ENCODE measurements at places on chromosomes 3 and 15. TPM values are rescaled to one million over a fixed set of nuclear protein-coding genes. Genes with fewer than 3 reads are reported as not detected.
A peak's percentile ranks its signal among the peaks of the same experiment; 100 is the strongest.

DNA sequence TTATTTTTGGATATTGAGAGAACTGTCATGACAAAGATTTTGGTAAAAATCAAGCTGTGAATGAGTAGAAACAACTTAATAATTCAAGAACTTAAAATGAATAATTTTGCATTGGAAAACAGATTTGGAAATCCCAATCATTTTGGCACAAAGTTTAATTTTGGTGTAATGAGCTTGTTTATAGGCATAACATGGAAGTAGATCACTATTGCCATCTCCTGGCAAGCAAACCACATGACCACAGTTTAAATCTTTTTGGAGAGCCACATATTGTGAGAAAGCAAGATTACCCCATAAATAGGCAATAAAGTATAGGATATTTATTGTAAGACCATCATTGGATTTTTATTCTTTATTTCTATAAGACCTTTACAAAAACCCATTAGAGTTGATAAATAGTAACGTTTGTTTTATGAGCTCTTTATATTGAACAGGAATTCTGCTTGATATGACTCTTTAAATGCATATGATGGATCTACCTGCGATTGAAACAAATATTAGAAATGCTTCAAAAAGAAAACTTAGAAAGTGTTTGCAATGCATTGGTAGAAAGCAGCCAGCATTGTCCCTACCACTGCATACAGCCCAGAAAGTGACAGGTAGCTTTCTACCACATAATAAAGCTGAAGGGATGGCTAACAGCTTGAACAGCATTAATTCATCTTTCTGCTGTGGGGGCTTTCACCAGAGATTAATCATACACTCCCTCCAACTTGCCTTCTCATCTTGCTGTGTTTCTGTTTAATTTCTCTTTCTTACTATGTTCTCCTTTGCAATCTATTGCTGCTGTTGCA, 766.8 kb downstream of the TBL1XR1 start:
- H3K4me1 ChIP-seq: peaks cover 28% of the 10 kb centered on the region
- peak; percentile 68 for DNase-seq
- no peak overlapping the region for H3K4me3 ChIP-seq
- no peaks in the 10 kb centered on the region for H3K27me3 ChIP-seq
- no peak overlapping the region for H3K27ac ChIP-seq

- H3K4me3 ChIP-seq: no peak overlapping the region
- H3K36me3 ChIP-seq: no peaks in the 10 kb centered on the region
- no peaks in the 10 kb centered on the region for H3K27me3 ChIP-seq
These were observed 151.6 kb upstream of the CTDSPL start for GRCh38 chr3:37709946-37710640.

GRCh38 chr3:50226888-50227389, 9.1 kb upstream of the GNAI2 start:
- H3K4me3 ChIP-seq: peak overlapping the region; percentile 90
- H3K27ac ChIP-seq: no peak overlapping the region
- H3K4me1 ChIP-seq: peaks cover 16% of the 10 kb centered on the region
- peaks cover 4% of the 10 kb centered on the region for H3K27me3 ChIP-seq
- no peak for DNase-seq
- H3K36me3 ChIP-seq: no peaks in the 10 kb centered on the region

DNA sequence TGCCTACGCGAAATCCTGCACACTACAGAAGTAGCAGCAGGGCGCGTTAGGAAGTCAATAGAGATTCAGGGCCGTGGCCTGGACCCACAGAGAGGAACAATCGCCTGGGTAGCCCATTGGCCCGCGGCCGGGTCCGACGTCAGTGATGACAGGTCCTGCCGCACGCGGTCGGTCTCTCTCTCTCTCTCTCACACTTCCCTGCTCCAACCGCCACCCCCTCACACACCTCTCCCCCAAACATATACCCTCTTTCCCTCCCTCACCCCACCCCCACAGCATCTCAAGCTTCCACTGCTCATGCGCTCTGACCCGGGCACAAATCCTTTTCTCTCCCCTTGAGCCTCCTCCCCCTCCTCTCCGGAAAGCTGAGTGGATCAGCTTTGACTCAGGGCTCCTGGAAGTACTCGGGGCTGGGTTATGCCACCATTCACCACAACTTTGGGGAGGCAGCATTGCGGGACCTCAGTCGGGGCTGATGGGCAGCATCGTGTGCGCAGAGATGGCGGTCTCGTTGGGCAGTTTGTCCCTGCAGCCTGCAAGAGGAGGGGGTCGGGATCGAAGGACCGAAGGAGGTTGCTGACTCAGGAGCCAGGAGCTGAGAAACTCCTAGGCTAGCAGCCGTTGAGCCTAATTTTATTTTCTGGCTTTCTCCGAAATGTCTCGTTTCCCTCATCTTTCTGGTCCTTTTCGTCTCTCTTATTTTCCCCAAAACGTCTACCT, 9.0 kb downstream of the ZIC4 start:
- no peaks in the 10 kb centered on the region for H3K36me3 ChIP-seq
- H3K4me3 ChIP-seq: peak overlapping the region; percentile 81
- H3K27ac ChIP-seq: no peak overlapping the region
- peaks cover 71% of the 10 kb centered on the region for H3K4me1 ChIP-seq
- DNase-seq: peak; percentile 94

GRCh38 chr3:139202226-139202958, 141.4 kb upstream of the MRPS22 start:
- H3K4me1 ChIP-seq: no peaks in the 10 kb centered on the region
- H3K27me3 ChIP-seq: no peaks in the 10 kb centered on the region
- no peaks in the 10 kb centered on the region for H3K36me3 ChIP-seq
- no peak overlapping the region for H3K27ac ChIP-seq
- peak; percentile 85 for DNase-seq

GRCh38 chr15:69809421-69809820, 288.3 kb downstream of the TLE3 start:
- H3K4me3 ChIP-seq: no peak overlapping the region
- H3K27ac ChIP-seq: no peak overlapping the region
- H3K36me3 ChIP-seq: no peaks in the 10 kb centered on the region
- H3K4me1 ChIP-seq: peaks cover 5% of the 10 kb centered on the region
- H3K27me3 ChIP-seq: no peaks in the 10 kb centered on the region
- no peak for DNase-seq

DNA sequence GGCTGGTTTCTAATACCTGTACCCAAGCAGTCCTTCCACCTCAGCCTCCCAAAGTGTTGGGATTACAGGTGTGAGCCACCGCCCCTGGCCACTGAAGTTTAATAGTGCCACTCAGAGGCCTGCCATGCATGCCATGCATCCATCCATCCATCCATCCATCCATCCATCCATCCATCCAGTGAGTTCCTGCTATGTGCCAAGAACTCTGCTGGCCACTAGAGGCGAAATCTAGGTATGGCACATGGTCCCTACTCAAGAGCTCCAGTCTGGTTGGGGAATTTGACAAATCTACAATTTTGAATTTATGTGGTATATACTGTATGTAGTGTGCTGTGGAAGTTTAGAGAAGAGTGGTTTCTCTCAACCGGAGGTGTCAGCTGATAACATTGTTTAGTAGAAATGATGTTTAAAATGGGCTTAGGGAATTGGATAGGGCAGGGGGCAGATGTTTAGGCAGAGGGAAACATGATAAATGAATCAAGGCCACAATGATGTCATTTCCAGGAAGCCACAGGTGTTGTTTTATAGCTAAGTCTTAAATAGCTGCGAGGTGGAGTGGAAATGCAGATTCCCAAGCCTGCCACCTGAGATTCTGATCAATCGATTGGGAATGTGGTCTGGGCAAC, 384.4 kb upstream of the C2CD4B start:
- H3K4me3 ChIP-seq: no peak overlapping the region
- DNase-seq: peak; percentile 64
- H3K27ac ChIP-seq: no peak overlapping the region
- no peaks in the 10 kb centered on the region for H3K36me3 ChIP-seq

DNA sequence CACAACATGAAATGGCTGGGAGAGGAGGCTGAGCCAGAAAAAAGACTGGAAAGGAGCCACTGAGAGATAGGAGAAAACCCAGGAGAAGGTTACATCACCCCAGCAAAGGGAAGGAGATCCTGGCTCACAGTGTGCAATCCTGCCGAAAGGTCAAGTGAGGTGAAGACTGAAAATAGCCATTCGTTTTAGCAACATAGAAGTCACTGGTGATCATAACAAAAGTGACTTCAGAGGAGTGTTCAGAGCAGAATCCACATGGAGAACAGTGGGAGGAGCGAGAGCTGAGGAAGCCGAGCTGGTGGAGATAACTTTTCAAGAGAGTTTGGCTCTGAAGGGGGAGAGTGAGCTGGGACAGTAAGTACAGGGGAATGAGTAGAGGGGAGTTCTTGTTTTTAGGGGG, 5.4 kb upstream of the HEG1 start:
- peaks cover 26% of the 10 kb centered on the region for H3K27me3 ChIP-seq
- no peak for DNase-seq
- H3K4me1 ChIP-seq: peaks cover 14% of the 10 kb centered on the region

- no peak overlapping the region for H3K27ac ChIP-seq
- H3K4me3 ChIP-seq: peak overlapping the region; percentile 65
- DNase-seq: peak; percentile 30
These were observed 481 bp downstream of the MASP1 start for GRCh38 chr3:187291001-187291511.

DNA sequence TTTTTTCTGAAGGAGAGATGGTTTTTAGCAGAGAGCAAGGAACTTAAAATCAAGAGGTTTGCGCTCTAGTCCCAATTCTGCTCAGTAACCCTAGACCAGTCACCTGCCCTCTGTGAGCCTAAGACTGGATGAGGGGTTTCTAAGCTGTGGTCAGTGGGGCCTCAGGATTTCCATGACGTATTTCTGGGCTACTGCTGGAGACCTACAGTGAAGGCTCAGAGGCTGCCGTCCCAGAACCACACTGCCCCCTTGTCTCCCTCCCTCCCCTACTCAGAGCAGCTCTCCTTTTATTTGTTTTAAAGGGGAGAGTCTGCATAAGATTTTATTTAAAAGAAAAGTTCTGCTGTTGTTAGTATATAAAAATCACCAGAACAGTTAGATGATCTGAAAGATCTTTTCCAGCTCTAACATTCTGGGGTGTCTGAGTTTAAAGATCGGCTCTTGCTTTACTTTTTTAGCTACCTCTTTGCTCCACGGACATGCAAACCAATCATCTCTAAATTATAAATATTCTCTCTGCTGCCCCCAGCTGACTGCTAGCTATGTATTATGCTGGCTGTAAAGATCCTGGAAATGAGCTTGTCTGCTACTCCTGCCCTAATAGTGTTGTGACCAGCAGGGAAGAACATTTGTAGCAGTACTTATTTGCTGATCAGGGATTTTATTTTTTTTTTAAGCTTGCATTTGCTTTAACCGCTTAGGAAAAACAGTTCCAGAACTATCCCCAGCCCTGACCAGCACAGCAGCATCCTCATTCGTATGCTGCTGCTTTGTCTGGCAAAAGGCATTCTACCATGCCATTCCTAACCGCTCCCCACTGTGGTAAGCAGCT, 28.6 kb upstream of the NDUFB4 start:
- peak; percentile 59 for DNase-seq
- H3K4me3 ChIP-seq: no peak overlapping the region
- no peaks in the 10 kb centered on the region for H3K36me3 ChIP-seq

- no peak for DNase-seq
- H3K27me3 ChIP-seq: no peaks in the 10 kb centered on the region
- H3K4me3 ChIP-seq: no peak overlapping the region
- H3K36me3 ChIP-seq: no peaks in the 10 kb centered on the region
- peaks cover 15% of the 10 kb centered on the region for H3K4me1 ChIP-seq
- no peak overlapping the region for H3K27ac ChIP-seq
These were observed 299.3 kb downstream of the PLCL2 start for GRCh38 chr3:17183951-17184550.

DNA sequence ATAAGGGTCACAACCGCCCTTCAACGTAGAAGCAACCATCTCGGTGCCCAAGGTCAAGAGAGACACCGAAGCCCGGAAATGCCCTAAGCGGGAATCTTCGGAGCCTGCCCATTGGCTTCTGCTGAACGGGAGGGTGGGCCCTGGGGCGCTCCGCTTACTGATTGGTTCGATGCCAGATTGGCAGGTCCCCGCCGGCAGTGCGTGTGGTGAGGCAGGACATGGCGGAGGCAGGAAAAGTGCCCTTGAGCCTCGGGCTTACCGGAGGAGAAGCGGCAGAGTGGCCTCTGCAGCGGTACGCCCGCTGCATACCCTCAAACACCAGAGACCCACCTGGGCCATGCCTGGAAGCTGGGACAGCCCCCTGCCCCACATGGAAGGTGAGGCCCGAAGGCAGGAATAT, at the start of gene REC114:
TSS of gene REC114 (plus strand) at position 197 of the 400 bp plus-strand sequence. CDS start at position 219, 22 bp downstream.
- H3K27ac ChIP-seq: no peak within 1 kb of the TSS
- DNase-seq: peak; percentile 34
- no peaks in the 10 kb centered on the region for H3K27me3 ChIP-seq
- no peaks in the 10 kb centered on the region for H3K4me1 ChIP-seq

- peaks cover 7% of the 10 kb centered on the region for H3K27me3 ChIP-seq
- peak; percentile 22 for DNase-seq
- no peak overlapping the region for H3K4me3 ChIP-seq
- H3K4me1 ChIP-seq: peaks cover 16% of the 10 kb centered on the region
- no peak overlapping the region for H3K27ac ChIP-seq
- H3K36me3 ChIP-seq: no peaks in the 10 kb centered on the region
These were observed 126.9 kb upstream of the HES1 start for GRCh38 chr3:194009019-194009418.

DNA sequence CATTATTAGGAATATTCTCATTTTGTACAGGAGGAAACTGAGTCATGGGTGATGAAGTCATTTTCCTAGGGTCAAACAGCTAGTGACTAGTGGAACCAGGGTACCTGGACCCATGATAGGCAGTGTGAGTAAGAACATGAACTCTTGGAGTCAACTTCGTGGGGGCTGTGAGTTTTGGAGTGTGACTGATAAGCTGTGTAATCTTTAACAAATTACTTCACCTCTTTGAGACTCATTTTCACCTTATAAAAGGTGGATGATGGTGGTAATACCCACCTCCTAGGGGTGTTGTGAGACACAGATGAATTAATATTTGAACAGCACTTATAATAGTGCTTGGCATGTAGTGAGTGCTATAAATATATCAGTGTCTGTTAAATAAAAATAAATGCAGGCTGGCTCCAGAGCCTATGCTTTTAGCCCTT, 9.1 kb downstream of the SEMA6D start:
- no peak overlapping the region for H3K4me3 ChIP-seq
- no peak for DNase-seq
- no peaks in the 10 kb centered on the region for H3K4me1 ChIP-seq
- H3K27ac ChIP-seq: no peak overlapping the region
- peaks cover 1% of the 10 kb centered on the region for H3K27me3 ChIP-seq

The LMLN gene
- 4.3 TPM for total RNA-seq

The CPLX3 gene
- 0.66 TPM for total RNA-seq

The WNT7A gene
- total RNA-seq: 0.04 TPM

The CDC25A gene
- total RNA-seq: 126 TPM

The PLA2G4E gene
- not detected for total RNA-seq

The SOX14 gene
- total RNA-seq: 0.23 TPM
